ENCODE measurements at places on chromosomes 6 and 20.

DNA sequence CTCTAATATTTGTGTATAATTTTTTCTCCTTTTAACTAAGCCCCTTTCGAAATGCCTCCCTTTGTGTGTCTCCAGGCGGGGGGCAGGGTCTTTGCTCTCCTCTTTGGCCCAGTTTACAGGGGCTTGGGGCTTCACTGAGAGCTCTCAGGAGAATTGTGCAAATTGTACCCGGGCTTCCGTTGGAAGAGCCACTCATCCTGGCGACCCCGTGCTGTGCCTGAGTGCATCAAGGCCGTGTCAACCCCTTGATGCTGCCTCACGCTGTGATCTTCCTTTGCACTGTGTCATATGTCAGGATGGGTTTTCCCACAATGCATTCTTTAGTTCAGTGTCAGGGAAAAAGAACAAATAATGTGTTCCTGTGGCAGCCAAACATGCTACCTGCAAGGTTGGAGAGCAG, 118.0 kb upstream of the POU3F2 start:
- DNase-seq, result no peak

DNA sequence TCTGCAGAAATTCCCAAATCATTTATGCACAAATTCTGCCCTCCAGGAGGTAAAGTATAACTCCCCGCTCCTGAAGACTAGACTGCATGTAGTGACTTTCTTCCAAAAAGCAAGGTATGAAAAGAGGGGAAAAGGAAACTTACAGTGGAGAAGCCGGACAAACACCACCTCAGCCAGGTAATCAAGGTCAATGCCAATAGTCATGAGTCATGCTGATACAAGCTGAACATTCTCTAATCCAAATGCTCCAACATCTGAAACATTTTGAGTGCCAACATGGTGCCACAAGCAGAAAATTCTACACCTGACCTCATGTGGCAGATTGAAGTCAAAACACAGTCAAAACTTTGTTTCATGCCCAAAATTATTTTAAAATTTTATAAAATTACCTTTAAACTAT, 165.6 kb downstream of the FOXA2 start:
- no peak for DNase-seq

DNA sequence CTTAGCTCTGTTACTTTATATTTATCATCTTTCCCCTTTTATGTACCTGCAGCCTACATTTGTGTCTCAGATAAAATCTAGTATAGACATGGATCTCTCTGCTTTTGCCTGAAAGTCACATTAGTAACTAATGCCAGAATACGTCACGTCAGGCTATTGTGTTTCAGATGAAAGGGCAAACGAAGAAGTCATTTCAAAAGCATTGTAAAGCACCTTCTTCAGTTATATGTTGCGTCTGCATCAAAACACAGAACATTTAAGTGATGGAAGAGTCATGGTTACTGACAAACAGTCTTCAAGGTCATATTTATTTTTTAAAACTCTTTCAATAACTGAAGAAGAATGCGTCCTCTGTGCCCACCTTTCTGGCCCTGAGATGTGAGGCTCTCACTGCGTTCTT, 119.1 kb downstream of the SMOC2 start:
- DNase-seq, result no peak

DNA sequence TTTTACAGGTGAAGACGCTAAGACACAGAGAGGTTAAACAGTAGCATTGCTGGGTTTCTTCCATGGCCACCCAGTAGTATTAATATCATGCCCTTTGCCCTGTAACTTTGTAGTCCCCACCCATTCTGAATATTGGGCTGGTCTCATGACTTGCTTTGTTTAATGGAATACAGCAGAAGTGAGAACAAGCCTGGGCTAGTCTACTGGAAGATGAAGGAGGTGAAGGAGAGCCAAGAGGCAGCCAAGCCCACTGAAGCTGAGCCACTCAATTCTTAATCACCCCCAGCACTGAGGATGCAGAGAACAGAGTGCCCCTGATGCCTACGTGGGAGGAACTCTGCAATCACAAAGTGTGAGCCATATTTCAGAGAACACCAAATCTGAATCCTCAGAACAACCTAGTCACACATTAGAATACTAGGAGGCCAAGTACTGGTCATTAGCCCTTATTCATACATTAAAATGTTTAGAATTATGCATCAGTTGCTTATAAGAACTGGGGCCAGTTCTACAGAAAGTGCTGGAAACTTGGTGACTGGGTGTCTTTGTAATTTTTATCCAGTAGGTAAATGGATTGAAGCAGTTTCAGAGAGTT, 270.1 kb upstream of the PRND start:
- DNase-seq, result no peak

DNA sequence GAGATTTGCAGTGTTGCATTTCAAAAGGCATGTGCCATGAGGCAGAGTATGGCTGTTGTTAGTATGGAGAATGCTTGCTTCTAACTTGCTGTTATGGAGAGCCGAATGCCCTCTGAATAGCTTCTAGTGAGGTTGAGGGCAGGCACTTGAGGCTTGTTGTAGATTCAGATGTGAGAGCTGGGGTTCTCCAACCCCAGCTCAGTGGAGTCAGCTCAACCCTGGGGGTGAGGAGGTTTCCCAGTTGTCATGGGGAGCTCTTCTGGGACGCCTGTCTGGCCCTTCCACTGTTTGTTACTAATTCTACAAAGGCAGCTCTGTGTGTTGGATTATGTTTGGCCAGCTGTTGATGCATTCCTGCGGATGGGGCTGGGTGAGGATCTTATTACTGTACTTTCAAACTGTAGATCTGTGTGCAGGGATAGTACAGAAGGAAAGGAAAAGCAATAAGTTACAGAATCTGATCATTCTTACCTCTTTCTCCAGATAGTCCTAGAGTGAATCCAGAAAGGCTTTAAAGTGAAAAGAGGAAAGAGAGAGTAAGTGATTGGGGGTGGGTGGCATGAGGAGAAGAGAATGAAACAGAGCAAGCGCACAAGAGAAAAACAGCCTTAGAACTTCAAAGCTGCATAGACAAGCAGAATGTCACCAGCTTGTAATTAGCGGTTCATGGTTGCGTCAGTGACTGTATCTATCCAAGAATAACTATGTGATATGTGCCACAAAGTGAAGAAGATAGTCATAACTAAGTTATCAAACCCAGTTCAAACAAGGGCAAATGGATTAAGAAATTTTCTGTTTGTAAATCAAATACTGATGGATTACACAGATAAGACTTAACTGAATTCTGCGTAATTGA, 148.7 kb downstream of the PRL start:
- DNase-seq, result no peak

- DNase-seq, result no peak
Measured at GRCh38 chr20:38770970-38771369, 22.7 kb downstream of the ACTR5 start.

- no peak for DNase-seq
Measured at GRCh38 chr6:54587277-54587676, 259.3 kb upstream of the FAM83B start.

GRCh38 chr6:144390886-144391285, 105.8 kb downstream of the UTRN start:
- DNase-seq, result no peak

GRCh38 chr6:87767478-87767877, 65.4 kb upstream of the AKIRIN2 start:
- peak; percentile 43 for DNase-seq

GRCh38 chr6:143125864-143126573, 65.3 kb downstream of the AIG1 start:
- DNase-seq, result no peak

- no peak for DNase-seq
Measured at GRCh38 chr20:4068708-4069107, 53.4 kb upstream of the RNF24 start.

DNA sequence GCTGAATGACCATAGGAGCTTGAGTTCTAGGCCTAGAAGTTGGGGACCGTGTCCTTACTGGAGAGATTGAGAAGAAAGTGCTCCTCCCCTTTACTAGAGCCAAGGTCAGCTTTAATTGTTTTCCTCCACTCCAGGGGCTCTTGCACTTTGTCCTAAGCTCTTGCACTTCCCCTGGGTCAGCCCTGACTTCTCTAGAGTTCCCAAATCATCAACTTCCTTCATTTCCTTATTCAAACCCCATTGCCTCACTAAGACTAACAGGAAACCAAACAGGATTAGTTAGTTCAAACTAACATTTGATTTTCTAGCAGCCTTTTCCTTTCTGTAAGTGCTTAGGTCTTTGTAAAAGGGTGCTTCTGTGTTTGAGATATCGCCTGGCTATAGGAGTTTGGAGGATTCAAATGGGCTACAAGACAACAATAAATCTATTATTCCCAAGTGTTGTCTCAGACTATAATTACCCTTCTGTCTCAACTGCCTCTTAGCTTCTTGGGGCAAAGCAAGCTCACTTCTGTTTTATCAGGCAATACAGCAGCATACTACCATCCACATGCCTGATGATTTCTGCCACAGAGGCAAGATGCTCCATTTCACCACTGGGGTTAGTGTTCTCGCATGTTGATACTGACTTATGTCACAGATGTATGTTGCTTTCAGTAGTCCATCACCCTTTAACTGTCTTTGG, 12.8 kb upstream of the DTNBP1 start:
- no peak for DNase-seq

DNA sequence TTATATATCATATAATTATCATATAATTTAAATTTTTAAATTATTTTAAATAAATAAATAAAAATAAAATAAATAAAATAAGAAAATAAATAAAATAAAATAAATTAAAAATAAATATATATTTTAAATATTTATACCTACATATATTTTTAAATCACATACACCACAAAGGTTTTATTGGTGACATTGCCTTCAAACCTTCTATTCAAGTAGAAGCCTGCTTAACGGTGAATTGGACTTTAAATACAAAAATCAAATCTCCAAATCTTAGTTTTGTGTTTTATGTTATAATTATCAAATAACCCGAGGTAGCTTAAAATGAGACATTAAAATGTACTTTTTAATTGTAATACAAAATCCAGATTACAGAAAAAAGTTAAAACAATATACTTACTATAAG, 1137.8 kb downstream of the HACE1 start:
- DNase-seq, result no peak

GRCh38 chr6:89934685-89935366, 40.6 kb downstream of the GJA10 start:
- DNase-seq, result no peak

- DNase-seq, result no peak
Measured at GRCh38 chr20:44580581-44581268, 1.7 kb upstream of the PKIG start.

GRCh38 chr6:166903500-166903899, 52.9 kb downstream of the RNASET2 start:
- DNase-seq, result no peak

- DNase-seq, result no peak
Measured at GRCh38 chr6:116661594-116661993, 7.0 kb downstream of the ZUP1 start.

DNA sequence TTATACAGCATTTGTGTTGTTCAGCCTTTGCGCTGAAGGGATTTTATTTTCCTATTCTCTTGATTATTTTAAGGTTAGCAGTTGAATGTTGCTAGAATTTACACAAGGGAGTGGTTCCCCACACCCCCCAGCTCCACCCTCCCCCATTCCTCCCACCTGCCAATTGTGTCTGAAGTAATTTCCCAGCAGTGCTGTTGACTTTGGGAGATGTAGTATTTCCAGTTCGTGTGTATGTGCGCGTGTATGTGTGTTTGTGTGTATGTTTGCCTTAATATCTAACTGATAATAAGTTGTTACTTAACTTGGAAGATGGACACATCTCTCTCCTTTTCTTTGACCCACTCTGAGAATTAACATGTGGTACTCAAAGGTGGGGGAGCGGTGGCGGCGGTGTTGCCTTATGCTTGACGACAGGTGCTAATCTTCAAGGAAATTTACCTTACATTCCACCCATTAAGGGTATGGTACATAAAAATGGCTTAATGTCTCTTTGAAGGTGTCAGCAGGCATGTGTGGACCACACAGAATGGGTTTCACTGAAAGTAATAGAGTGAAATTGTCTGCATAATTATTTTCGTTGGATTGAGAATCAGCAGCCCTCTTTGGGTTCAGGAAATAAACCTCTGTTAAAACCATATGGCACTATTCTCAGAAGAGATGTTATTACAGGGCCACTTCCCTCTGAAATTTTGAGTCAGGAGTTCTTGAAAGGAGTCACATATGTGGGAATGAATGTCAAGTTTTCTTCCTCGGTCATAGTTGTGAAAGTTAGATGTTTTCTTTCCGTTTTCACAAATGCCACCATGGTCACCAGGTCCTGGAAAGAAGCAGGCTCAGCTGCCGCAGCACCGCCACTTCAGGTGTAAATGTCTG, 95.6 kb upstream of the SUPT3H start:
- no peak for DNase-seq

GRCh38 chr20:33696448-33696847, 10.3 kb upstream of the E2F1 start:
- no peak for DNase-seq

DNA sequence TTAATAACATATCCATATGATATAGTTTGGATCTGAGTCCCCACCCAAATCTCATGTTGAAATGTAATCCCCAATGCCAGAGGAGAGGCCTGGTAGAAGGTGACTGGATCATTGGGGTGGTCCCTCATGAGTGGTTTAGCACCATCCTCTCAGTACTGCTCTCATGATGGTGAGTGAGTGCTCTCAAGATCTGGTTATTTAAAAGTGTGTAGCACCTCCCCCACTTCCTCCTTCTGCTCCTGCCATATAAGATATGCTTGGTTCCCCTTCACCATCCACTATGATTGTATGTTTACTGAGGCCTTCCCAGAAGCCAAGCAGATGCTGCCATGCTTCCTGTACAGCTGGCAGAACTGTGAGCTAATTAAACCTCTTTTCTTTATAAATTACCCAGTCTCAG, 22.9 kb downstream of the IRF4 start:
- DNase-seq, result no peak

- no peak for DNase-seq
Measured at GRCh38 chr6:162684961-162685360, 42.6 kb downstream of the PRKN start.

- DNase-seq, result no peak
Measured at GRCh38 chr6:72819609-72820008, 197.7 kb downstream of the KCNQ5 start.

- peak; percentile 65 for DNase-seq
Measured at GRCh38 chr6:161373905-161374451, 100.1 kb upstream of the AGPAT4 start.

GRCh38 chr6:42406306-42407280, 45.1 kb downstream of the TRERF1 start:
- no peak for DNase-seq

GRCh38 chr6:112636650-112637262, 289.6 kb downstream of the RFPL4B start:
- DNase-seq, result no peak

- DNase-seq, result no peak
Measured at GRCh38 chr6:106162921-106163320, 76.8 kb downstream of the PRDM1 start.

- peak; percentile 10 for DNase-seq
Measured at GRCh38 chr6:42224222-42225028, 6.8 kb upstream of the MRPS10 start.

GRCh38 chr6:145651988-145652387, 83.3 kb downstream of the EPM2A start:
- DNase-seq, result no peak

Measured in CD14-positive monocyte (primary cell).